ENCODE measurements at places on chromosomes 11 and 22.

DNA sequence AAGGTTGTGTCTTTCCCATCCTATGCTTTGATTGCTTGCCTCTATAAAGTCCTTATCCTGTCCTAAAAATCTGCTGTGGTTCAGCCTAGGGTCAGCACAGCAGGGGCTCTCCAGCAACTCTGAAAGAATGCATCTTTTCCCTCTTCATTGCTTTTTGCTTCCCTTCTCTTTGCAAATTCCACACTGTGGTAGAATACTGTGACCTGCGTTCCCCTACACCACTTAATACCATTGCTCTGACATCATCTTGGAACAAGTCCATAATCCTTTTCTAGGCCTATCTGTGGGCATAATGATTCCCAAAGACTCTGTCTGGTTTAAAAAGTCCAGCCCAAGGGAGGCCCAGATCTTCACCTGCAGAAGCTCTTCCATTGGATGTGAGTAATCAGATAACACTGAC lies 177.7 kb downstream of the NAV2 start:
- no peak for DNase-seq

GRCh38 chr11:95512682-95513081 lies 276.9 kb downstream of the FAM76B start:
- no peak for DNase-seq

DNA sequence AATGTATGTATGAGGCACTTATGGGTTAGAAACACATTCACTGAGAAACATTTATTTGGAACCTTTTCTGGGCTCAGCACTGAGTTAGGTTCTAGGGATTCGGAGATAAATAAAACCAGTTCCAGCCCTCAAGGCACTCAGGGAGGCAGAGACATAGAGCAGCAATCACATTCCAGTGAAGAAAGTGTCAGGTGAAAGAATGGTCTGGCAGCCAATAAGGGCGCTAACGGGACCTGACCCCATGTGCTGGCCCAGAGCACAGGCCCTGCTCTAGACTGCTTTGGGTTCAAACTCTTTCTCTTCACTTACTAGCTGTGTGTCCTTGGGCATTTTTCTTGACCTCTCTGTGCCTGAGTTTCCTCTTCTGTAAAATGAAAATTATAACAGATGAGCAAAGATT lies 146.0 kb upstream of the SYT13 start:
- no peak for DNase-seq

GRCh38 chr22:23217171-23218052 lies 37.1 kb downstream of the BCR start:
- DNase-seq: no peak

DNA sequence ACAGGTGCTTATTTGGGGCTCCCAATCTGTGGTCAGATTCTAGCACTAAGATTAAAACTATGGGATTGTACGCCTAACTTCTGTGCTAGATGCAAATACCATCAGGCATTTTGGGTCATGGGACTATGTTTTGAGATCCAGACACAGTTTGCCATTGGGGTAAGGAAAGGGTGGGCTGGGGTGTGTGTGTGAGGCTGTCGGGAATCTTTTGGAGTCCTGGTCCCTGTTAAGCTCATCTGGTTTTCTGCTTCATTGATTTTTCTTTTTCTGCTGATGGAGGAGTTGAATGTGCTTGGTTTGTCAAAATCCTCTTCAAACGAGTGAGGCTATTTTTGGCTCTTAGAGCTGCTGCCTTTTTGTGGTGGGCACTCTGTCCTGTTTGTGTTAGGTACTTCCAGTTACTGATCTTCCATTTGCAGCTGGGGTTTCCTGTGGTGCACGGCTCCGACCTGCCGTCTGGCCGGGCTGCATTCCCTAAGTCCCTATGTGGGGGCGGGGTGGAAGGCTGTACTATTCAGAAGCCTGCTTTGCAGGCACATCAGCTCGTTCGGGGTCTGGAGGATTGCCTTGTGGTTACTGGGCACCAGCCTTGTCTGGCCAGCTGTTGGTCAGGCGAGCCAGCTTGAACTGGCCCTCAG lies 2.9 kb downstream of the BCR start:
- no peak for DNase-seq

GRCh38 chr11:115961159-115962003 lies 457.2 kb upstream of the CADM1 start:
- DNase-seq: no peak

DNA sequence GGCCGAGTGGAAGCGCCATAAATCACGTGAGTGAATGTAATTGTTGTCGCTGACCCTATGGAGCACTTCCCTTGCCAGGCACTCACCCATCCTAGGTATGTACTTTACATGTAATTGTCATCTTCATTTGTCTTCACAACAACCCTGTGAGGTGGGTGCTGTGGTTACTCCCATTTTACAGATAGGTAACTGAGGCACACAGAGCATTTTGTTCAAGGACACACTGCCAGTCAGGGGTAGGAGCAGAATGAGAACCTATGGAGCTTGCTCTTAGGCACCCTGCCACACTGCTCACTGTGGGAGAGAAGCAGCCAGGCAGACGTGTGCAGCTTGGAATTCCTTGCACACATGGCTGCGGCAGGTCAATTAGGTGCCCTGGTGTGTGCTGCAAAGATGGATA lies 785 bp upstream of the EFCAB6 start:
- no peak for DNase-seq

DNA sequence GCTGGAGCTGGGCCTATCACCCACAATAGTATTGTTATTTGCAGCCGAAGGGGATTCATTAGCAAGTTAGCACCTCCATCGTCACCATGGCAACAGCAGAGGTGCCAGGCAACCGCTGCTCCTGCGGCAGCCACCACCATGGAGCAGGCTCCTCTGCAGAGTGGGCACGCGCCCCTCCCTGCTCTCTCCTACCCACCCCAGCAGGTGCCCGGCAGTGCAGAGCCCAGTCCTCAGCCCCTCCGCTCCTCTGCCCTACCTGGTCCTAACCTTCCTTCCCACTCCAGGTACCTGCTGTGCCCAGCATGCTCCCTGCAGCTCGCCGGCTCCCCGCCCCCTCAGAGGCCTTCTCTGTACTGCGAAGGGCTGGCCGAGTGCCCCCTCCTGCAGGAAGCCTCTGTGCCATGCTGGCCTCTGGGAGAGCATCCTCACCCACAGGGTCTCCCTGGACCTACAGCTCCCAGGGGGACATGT lies 3.6 kb downstream of the DUSP8 start:
- no peak for DNase-seq

- DNase-seq: no peak
Observed at GRCh38 chr11:94526645-94527438, 14.6 kb downstream of the C11orf97 start.

GRCh38 chr11:125258291-125259032 lies 93.9 kb downstream of the PKNOX2 start:
- no peak for DNase-seq

- no peak for DNase-seq
Observed at GRCh38 chr22:17924735-17925364, 99.5 kb downstream of the MICAL3 start.

DNA sequence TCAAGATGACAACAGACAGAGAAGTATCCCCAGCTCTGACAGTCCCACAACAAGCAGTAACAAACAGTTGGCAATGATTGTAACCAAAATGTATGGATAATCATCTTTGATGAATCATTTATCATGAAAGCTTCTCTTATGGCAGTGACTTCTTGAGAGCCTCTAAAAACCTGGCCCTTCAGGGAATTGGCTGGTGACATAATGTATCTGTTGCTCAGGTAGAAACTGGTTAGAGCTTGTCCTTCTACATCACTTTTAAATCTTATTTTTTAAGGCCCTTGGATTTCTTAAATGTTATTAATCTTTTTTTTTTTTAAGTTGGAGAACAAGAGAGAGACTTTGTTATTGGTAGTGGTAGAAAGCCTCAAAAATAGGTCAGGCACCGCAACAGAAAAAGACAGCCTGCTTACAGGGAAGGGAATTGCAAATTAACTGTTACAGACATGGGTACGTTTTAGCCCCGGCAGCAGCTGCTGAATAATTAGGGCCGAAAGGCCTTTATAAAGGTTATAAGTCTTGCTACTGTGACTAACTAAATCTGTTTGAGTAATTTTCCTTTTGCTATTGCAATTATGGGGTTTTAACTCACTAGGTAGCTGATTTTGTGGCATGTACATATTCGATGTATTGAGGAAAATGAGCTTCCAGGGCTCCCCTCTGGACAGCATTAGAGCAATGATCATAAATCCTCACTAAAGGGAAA lies 207.7 kb upstream of the LRRC4C start:
- no peak for DNase-seq

DNA sequence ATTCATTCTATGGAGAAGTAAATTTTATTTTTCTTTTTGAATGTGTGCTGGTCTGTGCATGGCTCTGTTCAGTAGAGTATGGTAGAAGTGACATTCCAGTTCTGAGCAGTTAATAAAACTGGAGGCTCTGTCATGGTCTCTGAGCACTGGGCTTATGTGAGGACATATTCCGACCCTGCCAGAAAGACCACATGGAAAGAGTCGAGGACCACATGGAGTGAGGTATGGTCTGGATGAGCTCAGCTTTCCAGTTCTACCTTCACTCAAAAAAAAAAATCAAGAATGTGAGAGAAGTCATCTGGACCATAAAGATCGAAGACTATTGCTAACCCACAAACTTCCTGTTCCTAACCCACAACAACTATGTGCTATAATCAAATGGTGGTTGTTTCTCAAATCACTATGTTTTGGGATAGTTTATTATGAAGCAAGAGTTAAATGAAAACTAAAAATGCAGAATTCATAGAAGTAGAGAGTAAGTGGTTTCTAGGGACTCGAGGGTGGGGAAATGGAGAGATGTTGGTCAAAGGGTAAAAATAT lies 534.2 kb upstream of the ANO5 start:
- no peak for DNase-seq

DNA sequence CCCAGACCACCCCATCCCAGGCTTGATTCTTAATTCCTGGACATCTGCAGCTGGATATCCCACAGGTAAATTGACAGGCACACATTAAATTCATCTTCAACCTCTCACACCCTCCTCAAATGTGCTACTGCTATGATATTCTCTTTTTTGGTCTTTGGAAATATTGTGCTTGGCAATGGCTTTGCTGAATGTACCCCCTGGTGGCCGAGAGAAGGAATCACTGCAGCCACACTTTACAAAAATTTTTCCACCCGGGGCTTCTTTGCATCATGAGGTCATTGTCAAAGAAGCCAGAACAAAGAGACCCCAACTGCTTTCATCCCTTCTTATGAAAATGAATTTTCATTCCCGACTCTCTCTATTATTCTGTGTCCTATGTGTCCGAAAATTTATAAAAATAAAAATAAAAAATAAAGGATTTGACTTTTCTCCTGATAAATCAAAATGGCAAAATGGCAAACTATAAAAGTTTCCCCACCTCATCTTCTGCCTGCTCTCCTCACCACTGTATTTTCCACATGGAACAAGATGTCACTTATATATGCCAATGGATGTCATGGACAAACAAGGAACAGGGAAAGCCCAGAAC lies 15.0 kb upstream of the CYB5R2 start:
- no peak for DNase-seq

- DNase-seq: no peak
Observed at GRCh38 chr22:22943521-22944267, 56.1 kb downstream of the IGLL5 start.

DNA sequence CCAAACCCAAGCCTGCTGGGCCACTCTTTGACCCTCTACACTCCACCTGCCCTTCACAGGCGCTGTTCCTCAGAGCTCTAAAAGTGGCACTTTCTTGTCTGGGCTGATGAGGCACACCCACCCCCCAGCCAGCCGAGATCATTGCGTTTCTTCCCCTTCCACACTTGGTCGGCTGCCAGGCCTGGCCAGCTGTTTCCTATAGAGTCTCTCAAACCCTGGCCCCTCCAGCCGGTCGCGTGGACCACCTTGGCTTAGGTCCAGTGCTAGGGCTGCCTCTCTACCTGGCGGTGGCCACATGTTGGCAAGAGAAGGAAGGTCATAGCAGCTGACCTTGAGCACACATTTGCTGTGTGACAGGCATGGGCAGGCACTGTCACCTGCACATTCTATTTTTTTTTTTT lies 60.6 kb downstream of the PPP6R2 start:
- DNase-seq: no peak

- DNase-seq: no peak
Observed at GRCh38 chr11:116084511-116084910, 580.3 kb upstream of the CADM1 start.

DNA sequence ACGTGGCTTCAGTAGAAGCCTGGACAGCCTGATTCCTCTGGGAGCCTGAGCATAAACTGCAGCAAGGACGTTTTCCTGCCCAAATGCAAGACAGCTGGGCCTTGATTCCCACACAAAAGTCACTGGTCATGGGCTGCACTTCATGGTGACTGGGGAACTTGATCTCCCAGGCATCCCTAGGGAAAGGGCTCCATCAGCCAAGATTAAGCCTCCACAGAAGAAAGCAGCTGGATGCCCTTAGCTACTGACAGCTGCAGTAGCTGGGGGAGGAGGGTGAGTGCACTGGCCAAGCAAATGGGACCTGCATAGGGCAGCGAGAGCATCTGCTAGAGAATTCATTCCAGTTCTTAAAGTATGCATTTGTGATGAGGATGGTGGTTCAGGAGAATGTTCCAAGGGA lies 267.4 kb upstream of the ISX start:
- no peak for DNase-seq

- no peak for DNase-seq
Observed at GRCh38 chr11:14422814-14423182, 63.8 kb upstream of the RRAS2 start.

DNA sequence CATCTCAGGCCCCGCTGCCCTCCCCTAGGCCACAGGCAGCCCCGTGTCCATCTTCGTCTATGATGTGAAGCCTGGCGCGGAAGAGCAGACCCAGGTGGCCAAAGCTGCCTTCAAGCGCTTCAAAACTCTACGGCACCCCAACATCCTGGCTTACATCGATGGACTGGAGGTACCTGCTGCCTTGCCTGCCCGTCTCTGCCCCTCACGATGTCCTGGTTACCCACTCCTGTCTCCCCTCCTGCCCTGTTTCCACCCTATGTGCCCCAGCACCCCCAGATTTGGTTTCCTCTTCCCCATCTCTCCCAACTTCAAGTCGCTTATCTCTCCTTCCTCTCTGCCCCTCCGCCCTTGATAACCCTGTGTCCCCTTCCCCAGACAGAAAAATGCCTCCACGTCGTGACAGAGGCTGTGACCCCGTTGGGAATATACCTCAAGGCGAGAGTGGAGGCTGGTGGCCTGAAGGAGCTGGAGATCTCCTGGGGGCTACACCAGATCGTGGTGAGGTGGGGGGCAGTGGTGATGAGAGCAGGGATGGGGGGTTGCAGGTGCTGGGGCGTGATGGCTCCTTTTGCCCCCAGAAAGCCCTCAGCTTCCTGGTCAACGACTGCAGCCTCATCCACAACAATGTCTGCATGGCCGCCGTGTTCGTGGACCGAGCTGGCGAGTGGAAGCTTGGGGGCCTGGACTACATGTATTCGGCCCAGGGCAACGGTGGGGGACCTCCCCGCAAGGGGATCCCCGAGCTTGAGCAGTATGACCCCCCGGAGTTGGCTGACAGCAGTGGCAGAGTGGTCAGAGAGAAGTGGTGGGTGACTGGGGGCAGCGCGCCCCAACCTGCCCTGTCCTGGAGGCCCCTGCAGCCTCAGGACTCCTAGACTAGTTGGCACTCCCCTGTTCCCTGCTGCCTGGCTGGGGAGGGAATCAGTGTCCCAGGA lies 930 bp downstream of the SCYL1 start:
- DNase-seq: no peak

- DNase-seq: no peak
Observed at GRCh38 chr11:106133529-106133928, 56.1 kb downstream of the AASDHPPT start.

GRCh38 chr22:34534101-34534500 lies 531.9 kb upstream of the ISX start:
- no peak for DNase-seq

All from stimulated activated CD4-positive, alpha-beta T cell treated with anti-CD3 and anti-CD28 coated beads, Interleukin-1b, Interleukin-23, amount 100 ng/mL, for 4 hours (primary cell).